Activated CD4-positive, alpha-beta T cell treated with anti-CD3 and anti-CD28 coated beads, Interleukin-2, amount 50 U/mL, for 24 hours (primary cell): ENCODE measurements at places on chromosomes 5 and 9.
A peak's percentile ranks its signal among the peaks of the same experiment; 100 is the strongest.

GRCh38 chr5:114449860-114450421, 88.1 kb downstream of the KCNN2 start:
- DNase-seq: peak; percentile 2

DNA sequence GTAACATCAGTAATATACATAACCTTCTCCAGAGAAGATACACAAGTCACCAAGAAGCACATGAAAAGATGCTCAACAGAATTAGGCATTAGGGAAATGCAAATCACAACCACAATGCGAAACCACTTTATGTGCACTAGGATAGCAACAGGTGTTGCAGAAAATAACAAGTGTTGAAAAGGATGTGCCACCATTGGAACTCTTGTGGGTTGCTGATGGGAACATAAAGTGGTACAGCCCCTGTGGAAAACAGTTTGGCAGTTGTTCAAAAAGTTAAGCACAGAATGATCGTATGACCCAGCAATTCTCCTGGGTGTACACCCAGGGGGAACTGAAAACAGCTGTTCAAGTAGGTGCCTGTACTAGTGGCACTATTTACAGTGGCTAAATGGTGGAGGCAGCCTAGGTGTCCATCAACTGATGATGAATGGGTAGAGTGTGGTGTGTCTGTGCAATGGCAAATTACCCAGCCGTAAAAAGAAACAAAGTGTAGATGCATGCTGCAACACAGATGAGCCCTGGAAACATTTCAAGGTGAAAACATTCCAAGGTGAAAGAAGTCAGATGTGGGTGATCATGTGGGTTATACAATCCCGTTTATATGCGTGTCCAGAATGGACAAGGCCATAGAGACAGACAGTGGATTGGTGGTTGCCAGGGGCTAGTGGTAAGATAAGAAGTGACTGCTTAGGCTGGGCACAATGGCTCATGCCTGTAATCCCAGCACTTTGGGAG, 27.2 kb downstream of the CCDC69 start:
- no peak for DNase-seq

GRCh38 chr5:82365026-82365425, 86.9 kb upstream of the RPS23 start:
- DNase-seq: no peak

DNA sequence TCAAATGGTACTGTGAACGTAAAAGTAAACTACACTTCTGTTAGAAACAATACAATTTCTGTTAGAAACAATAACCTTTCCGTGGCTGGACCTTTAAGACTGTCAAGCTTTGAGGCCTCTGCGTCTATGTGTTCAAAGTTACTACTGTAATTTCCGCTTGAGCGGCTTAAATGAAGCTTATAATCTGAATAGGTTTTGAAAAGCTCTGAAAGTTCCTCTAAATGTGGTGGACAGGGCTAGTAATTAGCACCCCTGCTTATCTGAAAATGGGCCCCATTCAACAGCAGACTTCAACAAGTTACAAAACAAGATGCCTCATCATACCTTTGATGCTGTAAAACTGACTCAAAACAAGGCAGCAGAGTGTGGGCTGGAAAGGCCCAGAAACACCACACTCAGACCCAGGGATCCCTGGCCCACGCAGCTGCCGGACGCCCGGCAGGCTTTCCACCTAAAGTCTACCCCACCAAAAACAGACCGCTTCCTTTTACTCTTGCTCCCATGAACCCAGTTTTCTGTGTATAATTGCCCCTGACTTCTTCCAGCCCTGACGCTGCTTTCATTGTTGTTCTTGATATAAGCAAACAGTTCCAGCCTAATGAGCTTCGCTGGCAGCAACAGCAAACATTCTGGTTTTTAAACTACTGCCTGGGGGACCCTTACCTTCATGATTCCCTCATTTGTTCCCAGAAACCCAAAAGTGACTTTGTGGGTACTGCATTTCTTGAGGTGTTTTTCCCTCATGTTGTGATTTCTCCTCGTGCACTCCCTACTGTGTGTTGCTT, 66.7 kb downstream of the TLE1 start:
- DNase-seq: no peak

DNA sequence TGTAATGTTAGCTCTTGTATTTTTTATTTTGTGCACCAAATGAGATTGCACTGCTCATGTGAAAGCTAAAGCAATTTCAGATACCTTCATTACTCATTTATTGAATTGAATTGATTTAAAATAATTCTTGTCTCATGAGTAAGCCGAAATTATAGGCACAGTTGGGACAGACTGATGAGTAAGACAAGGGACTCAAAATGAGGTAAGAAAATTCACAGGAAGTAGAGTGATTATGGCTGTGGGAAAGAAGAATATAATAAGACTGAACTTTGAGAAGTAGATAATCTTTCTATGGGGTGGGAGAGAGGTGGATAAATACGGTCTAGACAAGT, 51.1 kb downstream of the NUDT12 start:
- DNase-seq: no peak

DNA sequence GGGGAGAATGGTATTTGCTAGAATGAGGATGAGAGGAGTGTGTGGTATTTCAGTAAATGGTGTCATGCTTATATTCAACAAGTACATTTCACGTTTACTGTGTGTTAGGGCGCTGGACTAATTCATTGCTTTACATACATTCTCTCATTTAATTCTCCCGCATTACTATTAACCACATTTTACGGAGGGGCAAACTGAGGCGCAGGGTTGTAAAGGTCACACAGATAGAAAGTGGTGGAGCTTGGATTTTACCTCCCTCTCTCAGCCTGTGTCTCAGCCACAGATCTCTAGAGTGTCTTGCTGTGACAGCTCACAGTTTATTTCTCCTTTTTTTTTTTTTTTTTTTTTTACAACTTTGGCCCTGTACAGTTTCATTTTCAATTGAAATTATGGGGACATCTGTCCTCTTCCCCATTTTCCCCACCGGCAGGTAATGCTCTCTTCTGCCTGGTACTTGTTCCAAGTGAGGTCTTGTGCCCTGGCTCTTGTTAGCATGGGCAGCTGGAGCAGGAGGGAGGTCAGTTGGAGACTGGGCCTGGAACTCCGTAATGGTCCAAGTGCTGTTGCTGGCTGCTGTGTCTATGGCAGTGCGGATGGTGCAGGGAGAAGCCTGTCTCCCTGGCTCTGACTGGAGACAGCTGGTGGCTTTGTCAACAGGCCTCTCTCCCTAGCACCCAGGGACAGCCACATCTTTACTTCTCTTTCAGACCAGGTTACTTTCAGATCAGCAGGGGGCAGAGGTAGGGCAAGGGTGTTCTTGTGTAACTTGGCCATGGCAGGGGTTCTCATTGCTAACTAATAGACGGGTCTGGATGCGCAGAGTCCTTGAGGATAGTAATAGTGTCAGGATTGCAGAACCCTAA, 20.5 kb upstream of the NDST1 start:
- DNase-seq: no peak

DNA sequence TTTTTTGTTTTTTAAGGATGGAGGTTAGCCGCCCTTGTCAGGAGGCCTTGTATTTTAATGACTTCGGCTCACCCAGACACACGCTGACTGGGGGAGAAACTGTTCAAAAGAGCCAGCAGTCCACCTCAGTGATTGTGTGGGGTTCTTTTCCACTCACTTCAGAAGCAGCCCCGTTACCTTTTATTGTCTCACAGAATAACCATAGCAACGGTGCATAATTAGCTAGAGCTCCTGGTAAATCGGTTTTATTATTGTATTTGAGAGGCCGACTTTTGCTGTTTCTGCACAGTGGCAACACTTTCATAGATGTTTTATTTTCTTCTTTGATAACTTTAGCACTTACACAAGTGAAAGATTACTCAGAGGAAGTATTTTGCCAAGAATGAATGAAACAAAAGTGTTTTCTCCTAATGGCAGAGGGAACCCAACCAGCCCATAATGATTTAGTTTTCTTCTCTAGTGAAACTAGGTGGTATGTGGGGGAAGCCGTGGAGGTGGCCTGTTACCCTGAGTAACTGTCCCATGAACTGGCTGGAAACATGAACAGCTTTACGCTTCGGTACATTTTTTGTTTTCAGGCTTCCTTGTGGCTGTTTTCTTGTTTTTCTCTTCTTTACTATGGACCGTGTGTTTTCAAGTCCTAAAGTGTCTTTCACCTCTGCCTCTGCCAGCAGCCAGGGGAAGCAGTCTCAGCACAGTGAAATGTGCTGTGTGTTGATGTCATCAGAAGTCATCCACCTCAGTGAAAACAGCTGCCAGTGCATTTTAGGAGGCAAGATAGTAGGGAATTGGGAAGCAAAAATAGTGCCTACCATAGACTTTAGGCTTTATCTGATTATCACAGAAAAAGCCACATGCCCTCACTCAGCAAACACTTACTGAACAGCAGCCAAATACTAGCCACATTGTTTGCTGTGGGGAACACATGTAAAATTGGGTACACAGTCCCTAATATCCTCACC, 414.7 kb downstream of the KDM4C start:
- no peak for DNase-seq

GRCh38 chr9:87642330-87643106, 83.4 kb upstream of the CTSL start:
- DNase-seq: no peak

DNA sequence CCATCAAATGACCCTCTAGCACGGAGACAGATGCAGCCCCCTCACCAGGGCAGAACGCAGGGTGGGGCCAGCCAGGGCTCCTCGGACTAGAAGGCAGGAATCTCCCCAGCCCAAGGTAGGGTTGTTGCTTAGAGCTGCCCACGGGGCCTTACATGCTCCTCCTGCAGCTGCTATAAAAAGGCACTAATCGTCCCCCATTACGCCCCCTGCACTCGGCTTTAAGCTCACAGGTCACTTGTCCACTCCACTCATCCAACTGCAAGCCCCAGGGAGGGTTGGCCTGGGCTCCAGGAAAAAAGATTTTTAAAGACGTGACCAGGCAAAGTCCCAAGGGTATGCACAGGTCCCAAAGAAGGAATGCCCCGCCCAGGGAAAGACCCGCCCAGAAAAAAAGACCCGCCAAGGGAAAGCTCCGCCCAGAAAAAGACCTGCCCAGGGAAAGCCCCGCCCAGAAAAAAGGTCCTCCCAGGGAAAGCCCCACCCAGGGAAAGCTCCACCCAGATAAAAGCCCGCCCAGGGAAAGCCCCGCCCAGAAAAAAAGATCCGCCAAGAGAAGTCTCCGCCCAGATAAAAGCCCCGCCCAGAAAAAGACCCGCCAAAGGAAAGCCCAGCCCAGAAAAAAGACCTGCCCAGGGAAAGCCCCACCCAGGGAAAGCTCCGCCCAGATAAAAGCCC, 11.1 kb downstream of the GRIN1 start:
- no peak for DNase-seq

DNA sequence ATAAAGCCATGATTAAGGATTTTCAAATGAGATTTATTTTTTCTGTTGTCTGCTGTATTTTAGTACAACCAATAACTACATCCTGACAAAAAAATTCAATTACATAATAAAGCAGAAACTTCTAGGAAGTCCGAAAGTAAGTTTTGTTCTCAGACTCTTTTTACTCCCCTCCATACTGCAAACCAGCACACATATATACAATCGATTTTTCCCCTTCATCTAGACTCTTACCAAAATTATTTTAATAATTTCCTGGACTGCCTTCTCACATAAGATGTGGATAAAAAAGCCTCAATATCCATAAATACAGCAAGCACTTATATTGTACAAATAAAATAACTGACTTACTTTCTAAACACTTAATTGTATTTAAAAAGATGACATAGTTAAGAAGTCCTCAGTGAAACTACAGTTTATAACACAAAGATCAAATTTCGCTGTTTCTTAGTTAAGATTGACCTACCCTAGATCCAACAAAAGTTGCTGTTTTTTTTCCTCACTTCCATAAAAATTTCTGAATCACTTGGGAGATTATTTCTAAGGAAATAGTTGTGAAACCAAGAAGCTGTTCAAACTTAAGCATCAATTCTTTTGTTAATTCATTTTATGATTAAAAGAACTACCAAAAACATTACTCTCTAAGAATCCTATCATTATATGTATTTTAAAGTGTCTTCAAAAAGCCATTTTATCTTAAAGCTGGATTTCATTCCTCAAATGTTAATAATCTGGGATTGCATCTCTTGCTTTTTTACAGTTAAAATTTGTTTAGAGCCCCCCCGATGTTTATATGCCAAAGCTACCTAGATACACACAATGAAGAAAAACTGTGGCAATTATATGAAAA, 74.7 kb upstream of the IFNE start:
- no peak for DNase-seq

DNA sequence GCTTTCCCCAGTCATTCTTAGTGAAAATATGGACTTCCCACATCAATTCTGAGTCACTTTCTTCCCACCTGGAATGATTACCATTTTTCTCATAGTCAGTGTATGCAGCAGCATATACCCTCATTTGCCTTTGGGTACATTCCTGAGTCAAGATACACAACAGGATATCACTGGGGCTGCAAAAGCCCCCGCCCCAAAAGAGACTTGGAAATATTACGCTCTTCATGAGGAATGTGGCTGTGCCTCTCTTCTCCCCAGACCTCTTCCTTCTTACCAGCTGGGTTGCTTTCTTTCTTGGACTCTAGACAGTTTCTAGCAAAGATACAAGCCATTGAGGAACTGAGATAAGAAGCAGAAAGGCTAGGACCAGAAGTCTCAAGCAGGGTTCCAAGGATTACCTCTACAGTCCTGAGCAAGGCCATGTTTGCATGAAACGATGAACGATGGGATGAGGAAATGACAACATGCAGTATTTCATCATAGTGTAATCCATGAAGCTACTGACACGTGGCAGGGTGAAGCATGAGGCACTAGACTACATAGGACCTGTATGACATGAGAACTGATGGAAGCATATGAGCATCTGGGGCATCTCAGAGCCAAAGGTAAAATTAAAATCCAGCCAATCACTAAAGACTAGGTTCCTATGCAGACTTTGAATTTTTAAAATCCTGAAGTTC, 218.1 kb downstream of the RAB3C start:
- DNase-seq: no peak

DNA sequence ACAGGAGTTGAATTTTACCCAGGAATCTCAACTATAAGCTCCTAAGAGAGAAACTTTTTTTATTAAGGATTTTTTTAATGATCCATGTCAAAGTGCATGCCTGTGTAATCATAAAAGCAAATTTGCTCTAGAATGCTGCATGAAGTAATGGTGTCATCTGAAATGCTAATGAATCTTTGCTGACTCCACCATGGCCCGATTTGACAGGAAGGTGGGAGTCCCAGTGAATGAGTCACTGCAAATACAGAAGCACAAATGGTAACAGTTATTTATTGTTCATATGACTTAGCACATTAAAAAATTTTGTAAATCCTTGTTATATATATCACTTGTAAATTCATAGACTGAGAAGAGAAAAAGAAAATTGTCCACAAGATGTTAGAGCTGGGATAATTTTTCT, 341.3 kb downstream of the RASEF start:
- no peak for DNase-seq

DNA sequence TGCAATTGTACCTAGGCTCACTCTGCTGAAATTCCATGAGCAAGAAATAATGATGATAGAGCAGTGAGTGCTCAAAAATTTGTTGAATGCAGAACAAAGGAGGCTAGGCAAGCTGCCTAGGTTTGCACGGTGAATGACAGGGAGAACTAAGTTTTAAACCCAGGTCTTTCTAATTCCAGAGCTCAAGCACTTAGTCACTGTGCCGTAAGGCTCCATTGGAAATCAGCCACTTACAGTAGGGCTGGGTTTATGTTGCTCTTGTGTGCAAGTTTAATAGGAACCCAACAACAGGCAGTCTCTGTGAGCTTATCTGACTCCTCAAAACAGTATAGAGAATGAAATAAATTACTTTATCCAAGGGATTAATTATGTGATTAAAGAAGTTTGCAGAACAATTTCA, 147.0 kb downstream of the CSNK1G3 start:
- DNase-seq: no peak

- DNase-seq: no peak
Observed at GRCh38 chr5:127006744-127007143, 23.6 kb downstream of the MARCHF3 start.

- no peak for DNase-seq
Observed at GRCh38 chr9:123965801-123966686, 36.1 kb upstream of the DENND1A start.
